Activated T-cell treated with anti-CD3 and anti-CD28 coated beads, Interleukin-2, amount 50 U/mL, for 72 hours (primary cell): ENCODE measurements at places on chromosomes 5 and 9. TPM values are rescaled to one million over a fixed set of nuclear protein-coding genes. Genes with fewer than 3 reads are reported as not detected.
A peak's percentile ranks its signal among the peaks of the same experiment; 100 is the strongest.

Gene SHISAL2B
- not detected for total RNA-seq

Gene GBGT1
- total RNA-seq = 0.86 TPM

Gene SPINK6
- total RNA-seq = not detected

Gene PPIC
- total RNA-seq = not detected

Gene ERP44
- 11.5 TPM for total RNA-seq

Gene GARIN3
- total RNA-seq = 0.39 TPM

Gene TEX48
- total RNA-seq = 1.7 TPM

Gene GADD45G
- 6.0 TPM for total RNA-seq

Gene SLC46A2
- not detected for total RNA-seq

Gene CCNO
- not detected for total RNA-seq

Gene IL5
- total RNA-seq = 1.3 TPM

Gene GRM6
- total RNA-seq = not detected

Gene PCDHA1
- not detected for total RNA-seq

Gene SPATA31A3
- total RNA-seq = not detected

GRCh38 chr5:141003031-141003430, 36.8 kb downstream of the PCDHAC2 start:
- no peak for DNase-seq

GRCh38 chr9:127177231-127177630, 54.8 kb upstream of the ANGPTL2 start:
- no peak for DNase-seq

- DNase-seq = no peak
Observed at GRCh38 chr9:106643211-106643930, 219.6 kb upstream of the ZNF462 start.

DNA sequence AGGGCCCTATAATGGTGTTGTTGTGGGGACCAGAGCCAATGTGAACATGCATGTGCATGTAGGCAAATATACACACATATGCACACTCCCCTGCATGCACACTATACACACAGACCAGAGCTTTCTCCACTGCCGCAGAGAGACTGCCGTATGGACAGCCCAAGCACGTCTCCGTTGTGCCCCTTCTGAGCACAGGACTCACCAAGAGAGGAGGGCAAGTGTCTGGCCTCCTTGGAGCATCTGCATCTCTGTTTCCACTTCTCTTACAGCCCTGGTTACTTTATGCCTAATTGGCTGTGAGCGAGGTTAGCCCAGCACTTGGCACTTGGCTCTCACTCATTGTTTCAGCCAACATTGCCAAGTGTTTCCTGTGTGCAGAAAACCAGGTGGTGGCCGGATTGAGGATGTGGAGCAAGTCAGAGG, 30.4 kb downstream of the CSF2 start:
- DNase-seq = no peak

DNA sequence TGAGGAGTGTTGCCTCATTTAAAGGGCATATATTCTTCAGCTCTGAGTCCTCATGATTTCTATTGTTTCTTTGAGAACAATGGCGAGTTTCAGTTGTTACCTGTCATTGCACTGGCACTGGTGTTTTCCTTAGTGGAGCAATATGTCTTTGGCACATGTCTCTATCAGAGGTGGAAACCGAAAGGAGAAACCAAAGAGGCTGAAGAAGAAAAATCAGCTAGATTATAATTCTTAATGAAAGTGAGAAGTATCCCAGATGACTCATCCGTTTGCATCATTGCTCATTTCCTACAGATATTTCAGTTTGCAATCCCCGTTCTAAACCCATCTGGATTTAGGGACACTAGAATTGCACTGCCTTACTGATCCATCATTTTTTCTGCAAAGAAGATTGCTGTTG, 324.6 kb downstream of the TMEM232 start:
- DNase-seq = no peak

DNA sequence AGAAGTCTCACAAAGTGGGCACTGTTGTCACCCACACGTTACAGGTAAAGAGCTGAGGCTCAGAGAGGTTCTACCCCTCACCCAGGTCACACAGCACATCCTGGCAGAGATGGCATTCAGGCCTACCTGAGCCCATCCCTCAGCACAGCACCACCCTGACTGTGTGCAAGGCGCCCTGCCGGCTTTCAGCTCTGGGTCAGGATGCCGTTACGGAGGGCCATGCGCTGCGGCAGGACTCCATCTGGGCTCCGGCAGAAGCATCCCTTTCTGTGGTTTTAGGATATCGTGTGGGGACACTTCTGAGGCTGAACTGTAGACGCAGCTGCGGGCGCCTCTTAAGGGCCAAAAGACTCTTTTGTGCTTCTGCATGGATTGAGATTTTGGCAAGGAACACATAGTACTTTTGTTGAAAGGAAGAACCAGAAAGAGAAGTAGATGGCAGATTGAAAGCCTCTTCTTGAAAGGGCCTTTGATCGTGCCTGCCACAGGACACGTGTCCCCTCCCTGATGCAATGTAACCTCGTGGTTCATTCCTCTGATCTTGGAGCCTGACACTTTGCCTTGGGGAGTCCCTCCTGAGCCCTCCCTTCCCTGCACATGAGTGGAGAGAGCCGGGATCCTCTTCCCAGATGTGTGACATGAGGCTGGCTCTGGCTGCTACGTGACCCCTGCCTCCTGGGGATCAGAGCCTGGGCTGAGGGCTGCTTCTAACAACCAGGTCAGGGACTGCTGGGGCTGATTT, 31.3 kb downstream of the USP20 start:
- DNase-seq = peak; percentile 55

DNA sequence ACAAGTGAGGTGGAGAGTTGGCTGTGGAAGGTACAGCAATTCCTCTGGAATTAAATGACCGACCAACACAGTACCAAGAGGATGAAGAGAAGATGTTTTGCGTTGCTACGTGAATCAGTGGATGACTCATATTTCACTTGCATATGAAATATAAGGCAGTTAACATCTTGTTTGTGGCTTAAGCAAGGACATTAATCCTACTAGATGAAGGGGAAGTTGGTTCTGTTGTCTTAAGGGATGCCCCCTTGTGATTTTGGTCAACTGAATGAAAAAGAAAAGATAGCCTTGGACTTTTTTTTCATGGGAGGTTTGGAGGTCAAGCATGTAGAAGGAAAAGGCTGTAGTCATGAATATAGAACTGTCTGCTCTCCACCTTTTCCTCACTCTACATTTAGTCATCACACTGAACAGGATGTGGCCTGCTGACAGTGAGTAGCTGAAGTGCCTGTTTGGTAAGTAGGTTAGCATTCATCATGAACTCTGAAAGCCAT, 33.9 kb downstream of the VLDLR start:
- DNase-seq = peak; percentile 45

DNA sequence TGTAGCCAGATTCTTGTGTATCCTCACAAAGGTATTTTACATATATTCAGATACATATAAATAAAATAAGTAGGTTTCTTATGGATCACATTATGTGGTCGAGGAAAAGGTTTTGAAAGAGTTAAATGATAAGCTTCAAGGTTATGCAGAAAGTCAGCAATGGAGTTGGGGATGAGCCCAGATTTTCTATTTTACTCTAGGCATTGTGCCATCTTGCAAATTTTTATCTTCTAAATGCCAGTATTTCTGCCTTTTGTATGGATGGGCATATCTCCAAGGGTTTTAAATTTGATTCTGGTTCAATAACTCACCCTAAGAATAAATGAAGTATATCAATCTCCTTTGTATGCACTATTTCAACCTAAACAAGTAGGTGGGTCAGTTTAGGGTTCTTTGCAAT, 410.7 kb downstream of the DMRTA1 start:
- DNase-seq = no peak

DNA sequence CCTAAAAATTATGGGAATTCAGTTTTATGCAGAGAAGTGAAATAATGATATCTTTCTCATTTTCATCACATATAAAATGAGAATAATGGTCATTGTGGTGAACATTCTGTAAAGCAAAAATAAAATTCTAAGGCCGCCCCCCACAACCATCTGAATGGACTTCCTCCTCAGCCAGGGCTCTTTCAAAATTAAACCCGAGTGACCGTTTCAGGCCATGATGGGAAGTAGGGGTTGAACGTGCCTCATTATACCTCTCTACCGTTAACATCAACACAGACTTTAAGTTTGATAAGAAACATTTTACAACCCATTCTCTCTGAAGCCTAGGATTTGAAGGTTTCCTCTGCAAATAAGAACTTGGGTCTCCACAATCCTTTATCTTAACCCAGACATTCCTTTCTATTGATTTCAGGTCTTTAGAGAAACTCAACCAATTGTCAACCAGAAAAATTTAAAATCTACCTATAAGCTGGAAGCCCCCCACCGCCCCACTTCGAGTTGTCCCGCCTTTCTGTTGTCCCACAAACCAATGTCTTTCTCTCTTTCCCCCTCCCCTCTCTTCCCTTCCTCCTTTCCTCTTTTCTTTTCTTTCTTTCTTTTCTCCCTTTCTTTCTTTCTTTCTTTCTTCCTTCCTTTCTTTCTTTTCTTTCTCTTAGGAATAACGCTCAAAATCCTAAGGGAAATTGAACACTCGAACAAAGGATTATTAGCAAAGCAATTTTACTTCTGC, 1.7 kb upstream of the TMCO6 start:
- no peak for DNase-seq

GRCh38 chr9:105392531-105392930, 55.3 kb upstream of the FSD1L start:
- DNase-seq = no peak

DNA sequence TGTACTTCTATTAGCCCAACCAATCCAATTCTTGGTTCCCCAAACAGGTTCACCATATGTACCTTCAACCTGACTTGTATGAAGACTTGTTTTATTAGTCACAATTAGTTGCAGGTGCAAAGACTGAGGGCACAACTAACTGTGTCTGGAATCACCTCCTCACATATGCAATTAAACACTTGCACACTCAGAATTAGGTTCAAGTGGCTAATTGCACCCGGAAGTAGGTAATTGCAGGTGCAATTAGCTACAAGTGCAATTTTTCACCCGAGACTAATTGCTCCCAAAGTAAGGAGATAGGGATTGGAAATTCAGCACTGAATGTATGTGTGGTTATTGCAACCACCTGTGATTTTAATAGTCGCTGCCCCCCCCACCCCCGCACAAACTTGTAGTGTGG, 338.9 kb downstream of the ZSWIM6 start:
- no peak for DNase-seq

- no peak for DNase-seq
Observed at GRCh38 chr5:66438087-66438486, 158.1 kb upstream of the MAST4 start.

DNA sequence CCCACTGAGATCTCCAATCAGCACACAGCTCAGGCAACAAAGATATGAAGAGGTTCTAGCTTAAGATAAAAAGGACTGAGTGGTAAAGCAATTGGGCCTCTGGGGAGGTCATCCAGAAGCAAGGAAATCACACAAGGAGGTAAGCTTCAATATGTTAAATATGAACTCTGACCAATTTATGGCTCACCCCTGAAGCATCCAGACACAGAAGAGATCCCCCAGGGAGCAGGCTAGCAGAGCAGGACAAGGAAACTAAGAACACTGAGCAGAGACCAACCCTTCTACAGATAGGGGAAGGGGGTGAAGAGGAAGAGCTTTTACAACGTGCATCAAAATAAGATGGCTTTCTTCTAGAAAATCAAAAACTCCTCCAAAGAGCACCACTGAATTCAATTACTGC, 616.2 kb downstream of the DNAH5 start:
- no peak for DNase-seq

DNA sequence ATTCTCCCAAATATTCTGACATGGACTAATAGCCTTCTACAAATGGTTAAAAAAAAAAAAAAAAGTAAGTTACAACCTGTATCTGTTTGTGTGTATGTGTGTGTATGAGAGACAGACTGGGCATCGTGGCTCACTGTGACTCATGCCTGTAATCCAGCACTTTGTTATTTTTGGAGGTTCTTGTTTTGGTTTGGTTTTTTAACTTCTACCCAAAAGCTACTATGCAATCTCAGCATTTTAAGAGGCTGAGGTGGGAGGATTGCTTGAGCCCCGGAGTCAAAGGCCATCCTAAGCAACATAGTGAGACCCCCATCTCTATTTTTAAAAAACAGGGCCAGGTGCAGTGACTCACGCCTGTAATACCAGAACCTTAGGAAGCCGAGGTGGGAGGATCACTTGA, 17.6 kb upstream of the HAVCR1 start:
- peak; percentile 26 for DNase-seq

GRCh38 chr9:128845186-128845931, 15.8 kb upstream of the SPOUT1 start:
- no peak for DNase-seq

GRCh38 chr5:154411338-154411737, 34.5 kb upstream of the SAP30L start:
- DNase-seq = no peak

DNA sequence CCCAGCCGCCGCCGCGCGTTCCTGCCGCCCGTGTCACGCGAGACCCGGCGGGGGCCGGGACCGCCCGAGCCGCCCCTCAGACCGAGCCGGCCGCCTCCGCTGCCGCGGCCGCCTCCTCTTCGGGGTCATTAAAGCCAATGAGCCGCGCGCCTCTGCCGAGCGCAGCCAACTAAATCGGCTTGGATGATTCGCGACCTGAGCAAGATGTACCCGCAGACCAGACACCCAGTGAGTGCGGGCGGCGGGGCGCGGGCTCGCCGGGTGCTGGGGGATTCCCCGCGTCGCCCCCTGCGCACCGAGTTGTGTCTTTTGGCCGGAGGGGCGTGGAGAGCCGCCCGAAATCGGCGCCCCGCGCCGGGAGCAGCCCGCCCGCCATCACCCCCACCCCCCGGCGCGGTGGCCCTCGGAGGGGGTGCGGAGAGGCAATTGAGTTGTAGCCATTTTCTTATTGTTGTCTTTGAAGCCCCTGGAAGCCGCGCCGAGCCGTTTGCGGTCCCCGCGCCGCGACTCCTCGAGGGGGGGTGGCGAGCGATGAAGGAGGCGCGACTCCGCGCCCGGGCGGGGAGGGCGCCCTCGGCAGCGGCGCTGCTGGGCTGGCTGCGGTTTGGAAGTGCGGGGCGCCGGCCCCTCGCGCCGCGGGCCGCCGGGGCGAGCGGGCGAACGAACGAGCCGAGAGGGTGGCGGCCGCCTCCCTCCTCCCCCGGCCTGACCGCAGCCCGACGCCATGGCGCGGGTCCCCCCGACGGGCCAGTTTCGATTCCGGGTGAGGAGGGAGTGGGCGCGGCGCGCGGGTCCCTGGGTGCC, 1.0 kb downstream of the TLE4 start:
- DNase-seq = peak; percentile 74
